ENCODE measurements at places on chromosomes 5 and 9.

- DNase-seq: no peak
Measured at GRCh38 chr9:78626971-78627370, 330.0 kb downstream of the PSAT1 start.

GRCh38 chr9:137255448-137256114, 454 bp downstream of the NELFB start:
- no peak for DNase-seq

- no peak for DNase-seq
Measured at GRCh38 chr5:13470975-13471374, 473.5 kb downstream of the DNAH5 start.

DNA sequence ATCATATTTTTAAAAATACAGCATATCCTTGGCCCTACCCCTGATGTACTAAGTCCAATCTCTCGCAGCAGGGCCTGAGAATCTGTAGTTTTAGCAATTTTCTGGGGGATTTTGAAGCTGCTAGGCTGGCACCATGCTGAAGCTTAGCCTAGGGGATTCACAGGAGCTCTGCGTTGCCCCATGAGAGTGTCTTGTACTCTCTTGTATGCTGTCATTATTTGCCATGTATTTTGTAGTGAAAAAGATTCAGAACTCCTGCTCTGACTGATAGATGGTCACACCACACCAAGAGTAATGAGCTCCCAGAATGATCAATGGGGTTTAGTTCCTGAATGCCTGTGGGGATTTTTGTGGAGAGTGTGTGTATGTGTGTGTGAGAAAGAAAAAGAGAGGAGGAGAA, 20.7 kb upstream of the TRMT10B start:
- no peak for DNase-seq

DNA sequence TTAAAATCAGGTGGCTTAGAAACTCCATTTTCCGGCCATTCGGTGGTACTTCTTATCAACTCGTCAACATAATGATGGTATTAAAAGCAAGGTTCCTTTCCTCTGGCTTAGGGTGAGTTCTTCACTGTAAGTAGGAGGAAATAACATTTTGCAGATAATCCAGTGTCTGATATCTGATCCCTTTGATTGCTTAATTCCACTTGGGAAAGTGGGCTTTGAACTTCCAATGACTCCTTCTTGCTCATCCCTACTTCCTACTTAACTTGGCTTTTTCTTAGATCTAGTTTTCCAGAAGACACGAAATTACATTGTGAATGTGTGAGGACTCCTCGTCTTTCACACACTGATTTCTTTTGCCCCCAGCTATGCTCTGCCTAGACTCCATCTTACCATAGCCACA, 31.5 kb downstream of the DDX31 start:
- DNase-seq: no peak

DNA sequence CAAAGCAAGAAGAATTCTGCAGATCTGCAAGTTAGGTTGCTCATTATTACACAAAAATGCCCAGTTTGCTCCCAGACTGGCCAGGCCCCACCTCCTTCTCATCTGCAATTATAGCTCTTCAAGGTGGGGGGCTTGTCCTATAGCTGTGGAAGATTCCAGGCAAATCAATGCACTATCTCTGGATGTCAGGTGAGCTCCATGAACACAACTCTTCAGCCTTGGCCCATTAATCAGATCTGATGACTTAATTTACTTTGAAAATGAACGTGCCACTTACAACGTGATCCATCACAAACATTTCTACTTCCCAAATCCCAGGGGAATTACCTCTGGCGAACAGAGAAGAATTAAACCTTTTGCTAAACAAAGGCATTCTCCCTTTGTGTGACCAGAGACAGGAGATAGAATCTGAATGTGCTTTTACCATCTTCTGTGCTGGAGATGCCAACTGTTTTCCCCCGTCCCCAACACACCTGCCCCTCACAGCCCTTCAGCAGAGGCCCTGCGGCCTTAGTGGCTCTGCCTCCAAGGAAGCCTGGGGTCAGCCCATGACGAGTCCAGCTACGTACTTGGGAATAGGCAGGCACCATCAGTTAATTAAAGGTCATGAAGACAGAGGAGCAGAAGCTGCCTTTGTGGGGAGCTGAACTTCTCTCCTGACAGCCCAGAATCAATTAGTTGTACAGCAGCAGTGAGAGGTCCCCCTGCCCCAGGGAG, 60.5 kb downstream of the SNX18 start:
- DNase-seq: no peak

DNA sequence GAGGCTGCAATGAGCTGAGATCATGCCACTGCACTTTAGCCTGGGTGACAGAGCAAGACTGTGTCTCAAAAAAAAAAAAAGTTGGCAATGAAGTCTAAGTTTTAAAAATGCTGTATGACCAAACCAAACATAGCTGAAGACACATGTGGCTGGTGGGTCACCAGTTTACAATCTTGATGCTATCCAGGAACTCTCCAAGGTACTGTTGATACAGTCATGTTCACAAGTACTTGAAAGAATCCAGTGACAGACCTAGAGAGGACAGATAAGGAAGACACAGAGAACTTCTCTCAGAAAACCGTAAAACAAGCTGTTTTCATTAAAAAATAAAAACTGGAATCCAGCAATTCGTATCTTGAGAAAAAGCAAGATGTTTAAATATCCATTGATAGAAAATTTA, 95.7 kb downstream of the ACTBL2 start:
- no peak for DNase-seq

DNA sequence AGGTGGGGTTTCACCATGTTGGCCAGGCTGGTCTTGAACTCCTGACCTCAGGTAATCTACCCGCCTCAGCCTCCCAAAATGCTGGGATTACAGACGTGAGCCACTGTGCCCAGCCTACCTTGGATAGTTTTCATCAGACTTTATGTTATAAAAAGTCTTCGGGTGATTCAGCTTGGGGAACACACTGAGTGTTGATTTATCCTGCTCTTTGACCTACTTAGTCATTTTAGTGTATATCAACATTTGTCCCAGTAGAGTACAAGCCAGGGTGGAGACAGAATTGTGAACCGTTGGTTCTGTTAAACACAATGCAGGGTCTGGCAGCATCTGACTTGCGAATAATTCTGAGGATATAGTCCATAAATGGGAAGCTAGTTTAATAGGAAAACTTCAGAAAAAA, 39.7 kb downstream of the NFX1 start:
- DNase-seq: no peak

- no peak for DNase-seq
Measured at GRCh38 chr5:139147483-139148087, 50.6 kb downstream of the SIL1 start.

DNA sequence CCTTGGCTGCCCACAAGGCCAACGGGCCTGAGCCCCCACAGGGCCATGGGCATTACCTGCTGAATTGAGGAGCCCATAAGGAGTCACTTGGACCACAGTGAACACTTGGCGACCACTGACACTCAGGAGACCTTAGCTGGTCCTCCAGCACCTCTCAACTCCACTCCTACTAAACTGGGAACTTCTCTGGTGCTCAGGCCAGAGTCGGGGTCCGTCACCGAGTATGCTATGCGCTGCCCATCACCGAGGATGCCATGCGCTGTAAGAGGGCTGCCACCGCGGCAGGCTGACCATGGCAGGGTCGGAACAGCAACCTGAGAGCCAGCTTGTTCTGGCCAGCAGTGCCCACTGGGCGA, 600 bp upstream of the SQSTM1 start:
- no peak for DNase-seq

GRCh38 chr9:9045072-9045471, 1245.5 kb upstream of the DMAC1 start:
- DNase-seq: no peak

- DNase-seq: no peak
Measured at GRCh38 chr9:137492464-137493363, 33.6 kb upstream of the NSMF start.

DNA sequence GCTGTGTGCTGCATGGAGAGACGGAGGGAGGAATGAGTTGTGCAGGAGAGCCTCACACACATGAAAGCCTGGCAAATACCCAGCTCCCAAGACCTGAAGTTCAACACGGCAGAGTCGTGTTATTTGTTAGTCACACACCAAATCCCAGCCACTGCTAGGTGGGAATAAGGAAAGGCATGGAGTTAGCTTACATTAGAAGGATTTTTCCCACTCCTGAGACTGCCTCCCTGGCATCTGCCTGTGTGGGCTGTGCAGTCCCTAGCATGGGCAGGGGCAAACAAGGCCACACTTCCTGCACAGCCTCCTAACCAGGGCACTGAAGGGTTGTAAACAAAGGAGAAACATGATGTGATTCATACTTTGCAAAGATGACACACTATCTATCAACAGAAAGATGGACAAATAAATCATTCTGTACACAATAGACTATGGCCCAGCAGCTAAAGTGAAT, 306.8 kb downstream of the SPOCK1 start:
- no peak for DNase-seq

GRCh38 chr5:100840789-100841188, 62.3 kb downstream of the ST8SIA4 start:
- no peak for DNase-seq

- no peak for DNase-seq
Measured at GRCh38 chr9:3650994-3651622, 125.3 kb upstream of the RFX3 start.

DNA sequence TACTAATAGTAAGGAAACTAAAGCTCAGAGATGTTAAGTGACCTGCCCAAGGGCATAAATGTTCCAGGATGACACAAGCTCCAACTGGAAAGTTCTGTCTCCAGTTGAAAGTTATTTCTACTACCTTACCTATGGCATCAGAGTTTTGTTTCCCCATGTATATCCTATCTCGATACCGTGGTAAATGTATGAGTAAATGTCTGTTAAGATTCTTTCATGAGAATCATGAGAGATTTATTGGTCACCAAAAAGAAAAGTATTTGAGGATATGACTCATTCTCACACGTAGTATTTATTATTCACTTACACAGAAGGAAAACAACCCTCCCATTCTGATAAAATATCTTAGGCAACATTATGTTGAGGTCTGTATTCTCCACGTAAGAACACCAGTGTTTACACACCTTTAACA, 11.1 kb upstream of the SHOC1 start:
- DNase-seq: no peak

- no peak for DNase-seq
Measured at GRCh38 chr9:121138973-121139372, 62.7 kb downstream of the RAB14 start.

GRCh38 chr9:134315716-134316448, 10.4 kb upstream of the RXRA start:
- DNase-seq: no peak

GRCh38 chr5:87392801-87393200, 19.9 kb downstream of the CCNH start:
- DNase-seq: no peak

DNA sequence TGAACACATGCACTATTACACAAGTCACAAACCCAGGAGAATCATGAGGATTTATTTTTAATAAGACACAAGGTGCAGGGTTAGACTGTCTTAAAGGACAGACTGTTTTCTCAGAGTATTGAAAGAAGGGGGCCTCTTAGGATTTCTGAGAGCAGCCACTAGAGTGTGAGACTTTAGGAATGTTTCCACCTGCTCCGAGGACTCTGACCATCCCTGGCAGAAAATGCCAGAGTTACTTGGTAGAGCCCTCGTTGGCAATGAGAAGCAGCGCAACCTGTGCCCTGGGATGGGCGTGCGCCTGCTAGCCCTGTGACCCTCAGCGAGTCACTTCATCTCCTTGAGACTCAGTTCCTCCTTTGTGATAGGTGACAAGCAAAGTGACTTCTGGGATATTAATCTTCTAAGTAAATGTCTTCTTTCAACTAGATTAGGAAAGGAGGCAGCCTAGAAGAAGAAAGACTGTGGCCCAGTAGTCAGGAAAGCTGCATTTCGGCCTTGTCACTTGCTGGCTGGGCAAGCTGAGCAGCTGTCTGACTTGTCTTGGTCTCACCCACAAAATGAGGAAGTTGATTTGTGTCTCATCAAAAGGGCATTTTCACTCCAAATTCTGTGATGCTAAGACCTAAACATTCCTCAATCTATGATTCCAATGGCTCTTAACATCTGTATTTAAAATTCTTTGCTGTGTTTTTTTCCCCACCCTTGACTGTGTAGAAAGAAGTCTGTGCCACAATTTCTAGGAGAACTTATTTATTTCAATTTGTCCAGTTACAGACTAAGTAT, 60.5 kb downstream of the PTCD2 start:
- no peak for DNase-seq

DNA sequence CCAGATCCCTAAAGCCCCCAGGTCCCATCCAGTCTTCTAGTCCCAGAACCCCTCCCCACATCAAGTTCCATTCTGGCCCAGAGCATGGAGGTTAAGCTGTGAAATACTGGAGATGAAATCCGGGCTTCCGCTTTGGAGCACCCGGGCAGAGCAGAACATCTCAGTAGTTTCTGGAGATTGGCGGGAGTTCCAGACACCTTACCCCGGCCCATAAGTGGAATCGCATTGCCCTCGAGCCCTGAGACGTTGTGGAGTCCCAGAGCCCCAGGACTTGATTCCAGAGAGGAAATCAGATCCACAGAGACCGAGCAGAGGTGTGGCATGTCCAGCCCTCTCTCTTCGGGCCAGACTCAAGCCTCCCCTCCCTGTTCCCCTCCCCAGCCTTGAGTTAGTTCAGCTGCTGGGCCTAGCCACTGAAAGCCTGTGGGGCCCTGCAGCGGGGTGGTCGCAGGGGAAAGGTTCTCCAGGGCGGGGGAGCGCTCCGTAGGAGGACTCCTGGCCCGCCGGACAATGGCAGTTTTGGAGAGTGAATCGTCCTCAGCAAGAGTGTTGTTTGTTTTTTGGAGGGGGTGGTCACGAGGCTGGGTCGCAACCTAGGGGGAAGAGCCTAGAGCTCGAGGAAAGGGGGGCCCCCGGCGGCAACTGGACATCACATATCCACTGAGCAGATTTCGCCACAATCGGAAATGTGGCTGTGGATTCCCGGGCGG, 1.0 kb upstream of the PAX5 start:
- no peak for DNase-seq

GRCh38 chr5:145068721-145069120, 766.4 kb downstream of the PRELID2 start:
- no peak for DNase-seq

GRCh38 chr9:28206280-28206679, 633.0 kb upstream of the C9orf72 start:
- no peak for DNase-seq

- DNase-seq: no peak
Measured at GRCh38 chr9:401223-401622, 186.6 kb downstream of the DOCK8 start.

DNA sequence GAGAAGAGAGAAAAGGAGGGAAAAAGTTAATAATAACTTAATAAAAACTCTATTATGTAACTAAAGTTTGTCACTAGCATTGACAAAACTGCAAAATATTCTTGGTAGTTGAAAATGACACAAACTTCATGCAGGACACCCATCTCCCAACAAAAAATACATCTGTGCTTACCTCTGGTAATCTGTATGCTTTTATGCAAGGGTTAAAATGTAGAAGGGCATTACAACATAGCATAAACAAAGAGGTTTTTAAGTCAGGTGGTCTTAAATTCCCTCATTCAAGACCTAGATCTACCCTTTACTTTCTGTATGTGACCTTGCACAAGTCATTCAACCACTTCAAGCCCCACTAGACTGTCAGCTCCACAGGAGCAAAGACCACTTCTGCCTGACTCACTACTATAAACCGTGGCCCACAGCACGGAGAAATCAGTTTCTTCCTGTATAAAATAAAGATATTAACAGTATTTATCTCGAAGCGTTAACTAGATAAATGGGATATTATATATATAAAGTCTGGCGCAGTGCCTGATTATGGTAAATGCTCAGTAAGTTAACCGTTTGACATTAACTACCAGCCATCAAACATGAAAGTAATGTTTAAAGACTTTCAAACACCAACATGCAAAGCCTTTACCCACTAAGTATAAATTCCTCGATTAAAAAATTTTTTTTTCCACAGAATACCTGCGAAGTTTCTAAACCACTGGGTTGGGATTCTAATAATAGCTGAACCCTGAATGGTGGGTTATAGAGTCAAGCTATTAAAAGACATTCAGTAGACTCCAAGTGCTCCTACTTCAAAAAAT, 2.0 kb downstream of the FBXL17 start:
- no peak for DNase-seq

All from stimulated activated CD4-positive, alpha-beta T cell treated with anti-CD3 and anti-CD28 coated beads, TNF-alpha, amount 100 ng/mL, for 24 hours (primary cell).